HT1080 (cell line): ENCODE measurements at places on chromosomes 1 and 21. TPM values are rescaled to one million over a fixed set of nuclear protein-coding genes. Genes with fewer than 3 reads are reported as not detected.

The LCE2B gene
- total RNA-seq, result not detected in 2 replicates

- DNase-seq, result no peak
These were observed 8.3 kb downstream of the RHOC start for GRCh38 chr1:112698366-112699310.

GRCh38 chr1:12596007-12596821, 21.8 kb downstream of the DHRS3 start:
- DNase-seq, result peak; percentile 68

- DNase-seq, result peak; percentile 43
These were observed 5.0 kb downstream of the PFKL start for GRCh38 chr21:44304877-44305293.

The FOXD3 gene
- total RNA-seq, result 0.05 TPM in 1 of 2 replicates, not detected in the other

The CYP4A11 gene
- total RNA-seq, result not detected in 2 replicates

The SPRR2F gene
- total RNA-seq, result not detected in 2 replicates

The PCSK9 gene
- total RNA-seq, result 0.03 and 0.05 TPM in 2 replicates

GRCh38 chr1:92968138-92969032, 7.1 kb upstream of the DIPK1A start:
- DNase-seq, result no peak

- no peak for DNase-seq
These were observed 50.3 kb downstream of the MCOLN2 start for GRCh38 chr1:84946631-84947030.

DNA sequence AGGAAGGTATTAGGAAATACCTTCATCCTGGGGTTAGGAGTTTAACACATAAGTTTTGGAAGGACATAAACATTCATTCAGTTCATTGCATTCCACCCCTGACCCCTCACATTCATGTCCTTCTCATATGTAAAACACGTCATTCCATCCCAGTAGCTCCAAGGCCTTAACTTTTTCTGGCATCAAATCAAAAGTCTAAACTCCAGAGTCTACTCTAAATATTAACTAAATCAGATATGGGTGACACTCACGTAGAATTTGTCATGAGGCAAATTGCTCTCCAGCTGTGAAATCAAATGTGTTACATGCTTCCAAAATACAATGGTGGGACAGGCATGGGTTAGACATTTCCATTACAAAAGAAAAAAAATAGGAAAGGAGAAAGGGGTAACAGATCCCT, 298.2 kb upstream of the LRRC7 start:
- no peak for DNase-seq

GRCh38 chr1:156692441-156692924, 12.9 kb downstream of the CRABP2 start:
- no peak for DNase-seq

The LDLRAD1 gene
- not detected in 2 replicates for total RNA-seq

DNA sequence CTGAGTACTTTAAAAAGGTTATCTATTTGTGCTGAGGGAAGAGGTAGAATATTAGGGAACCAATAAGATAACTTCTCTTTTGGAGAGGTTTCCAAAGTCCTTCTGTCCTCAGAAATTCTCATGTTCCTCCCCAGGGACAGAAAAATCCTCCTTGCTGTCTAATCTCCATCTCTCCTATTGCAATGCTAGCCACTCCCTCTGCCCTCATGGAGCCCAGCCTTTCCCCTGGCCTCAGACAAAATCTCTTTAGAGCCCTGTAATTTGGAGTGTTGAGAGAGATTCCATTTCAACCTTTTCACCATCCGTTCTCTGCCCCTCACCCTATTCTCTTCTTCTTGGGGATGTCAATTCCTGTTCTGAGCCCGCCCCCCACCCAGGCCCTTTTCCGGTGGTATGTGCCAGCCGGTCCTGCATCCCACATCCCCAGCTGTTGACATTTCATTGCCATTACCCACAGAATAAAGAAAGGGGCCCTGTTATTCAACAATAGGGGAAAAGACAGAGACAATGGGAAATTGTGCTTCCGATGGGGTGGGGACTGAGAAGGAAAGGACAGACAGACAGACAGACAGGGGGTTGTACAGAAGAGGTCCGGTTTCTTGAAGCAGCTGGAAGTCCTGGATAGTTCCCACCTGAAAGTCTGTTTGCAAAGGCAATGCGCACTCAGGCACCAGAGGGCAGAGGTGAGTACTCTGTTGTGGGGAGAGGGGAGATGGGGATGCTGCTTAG, at the start of gene HAPLN2:
TSS of gene HAPLN2 (plus strand) at position 563 of the 729 bp plus-strand sequence. CDS start 4,076 bp downstream, outside the sequence.
- no peak for DNase-seq
